ENCODE measurements at places on chromosomes 4 and X.

DNA sequence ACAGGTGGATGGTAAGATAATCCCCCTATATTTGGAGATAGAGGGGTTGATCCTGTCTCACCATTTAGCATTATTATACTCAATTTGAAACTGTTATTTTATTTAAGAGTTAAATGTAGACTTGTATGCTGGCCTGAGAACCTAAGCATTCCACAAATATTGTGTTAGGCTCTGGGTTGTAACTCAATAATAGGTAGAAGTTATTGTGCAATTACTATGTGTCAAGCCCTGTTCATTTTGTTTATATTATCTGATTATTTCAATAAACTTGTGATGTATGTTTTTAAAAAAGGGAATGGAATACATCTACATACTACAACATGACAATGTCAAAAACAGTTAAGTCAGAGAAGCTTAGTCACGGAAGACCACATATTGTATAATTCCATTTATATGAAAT lies 13.6 kb upstream of the TXK start:
- no peak for DNase-seq

GRCh38 chr4:95155759-95156451 lies 392.9 kb downstream of the UNC5C start:
- no peak for DNase-seq

DNA sequence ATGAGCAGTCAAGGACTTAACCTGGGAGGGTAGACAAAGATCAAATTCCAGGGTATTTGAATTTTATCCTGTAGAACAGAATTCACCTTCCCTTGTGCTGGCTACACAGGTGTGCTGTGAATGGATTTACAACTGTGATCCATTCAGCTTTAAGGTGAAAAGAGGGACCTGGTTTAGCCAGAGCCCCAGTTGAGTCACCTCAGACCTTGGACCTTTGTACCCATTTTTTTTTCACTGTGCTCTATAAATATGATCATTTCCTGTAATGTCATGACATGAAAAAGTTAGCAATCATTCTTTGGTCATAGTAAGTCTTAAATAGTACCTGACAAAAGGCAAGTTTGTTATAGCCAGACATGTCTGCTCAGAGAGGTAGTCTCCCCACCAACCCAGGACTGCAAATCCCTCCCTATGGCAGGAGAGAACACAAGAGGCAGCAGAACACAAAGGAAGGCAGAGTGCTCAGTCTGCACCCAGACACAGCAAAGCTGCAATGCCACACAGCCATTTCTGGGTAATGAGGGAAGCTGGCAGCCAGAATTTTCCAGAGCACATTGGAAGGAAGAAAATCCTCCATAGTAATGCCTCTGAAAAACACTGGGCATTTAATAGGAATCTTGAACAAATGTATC lies 77.9 kb downstream of the CXXC4 start:
- no peak for DNase-seq

GRCh38 chrX:38662640-38663039 lies 101.3 kb downstream of the TSPAN7 start:
- no peak for DNase-seq

DNA sequence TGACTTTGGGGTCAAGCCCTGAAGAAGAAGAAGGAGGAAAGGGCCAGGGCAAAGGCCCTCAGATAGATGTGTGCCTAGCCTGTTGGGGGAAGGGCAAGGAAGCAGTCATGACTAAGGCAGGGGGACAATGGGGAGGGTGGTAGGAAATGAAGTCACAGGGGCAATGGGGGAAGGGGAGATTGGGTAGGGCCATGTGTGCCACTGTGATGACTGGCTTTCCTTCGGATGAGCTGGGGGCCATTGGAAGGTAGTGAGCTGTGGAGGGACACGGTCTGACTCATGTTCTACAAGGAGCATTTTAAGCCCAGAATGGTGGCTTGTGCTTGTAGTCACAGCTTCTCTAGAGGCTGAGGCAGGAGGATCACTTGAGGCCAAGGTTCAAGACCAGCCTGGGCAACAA lies 642.0 kb downstream of the MID1IP1 start:
- DNase-seq = no peak

GRCh38 chr4:6366581-6366980 lies 96.9 kb downstream of the WFS1 start:
- DNase-seq = no peak

GRCh38 chrX:3639236-3639635 lies 74.2 kb downstream of the PRKX start:
- DNase-seq = no peak

DNA sequence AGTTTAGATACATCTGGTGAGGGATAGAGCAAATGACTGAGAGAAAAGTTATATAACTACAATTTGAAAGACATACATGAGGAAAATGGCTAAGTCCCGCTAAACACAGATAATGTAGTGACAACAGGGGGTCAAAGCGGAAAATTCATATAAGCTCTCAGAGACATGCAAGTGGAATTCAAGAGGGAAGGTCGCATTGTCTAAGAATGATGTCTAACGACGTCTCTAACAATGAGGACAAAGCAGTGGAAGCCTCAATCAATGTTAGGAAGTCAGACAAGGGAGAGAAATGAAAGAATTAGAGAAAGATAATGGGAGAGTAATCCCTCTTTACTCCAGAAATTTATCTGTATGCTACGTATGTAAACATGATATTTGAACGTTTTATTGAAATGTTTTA lies 113.4 kb downstream of the ANTXR2 start:
- no peak for DNase-seq

GRCh38 chr4:48667148-48667547 lies 112.9 kb downstream of the FRYL start:
- DNase-seq = no peak

DNA sequence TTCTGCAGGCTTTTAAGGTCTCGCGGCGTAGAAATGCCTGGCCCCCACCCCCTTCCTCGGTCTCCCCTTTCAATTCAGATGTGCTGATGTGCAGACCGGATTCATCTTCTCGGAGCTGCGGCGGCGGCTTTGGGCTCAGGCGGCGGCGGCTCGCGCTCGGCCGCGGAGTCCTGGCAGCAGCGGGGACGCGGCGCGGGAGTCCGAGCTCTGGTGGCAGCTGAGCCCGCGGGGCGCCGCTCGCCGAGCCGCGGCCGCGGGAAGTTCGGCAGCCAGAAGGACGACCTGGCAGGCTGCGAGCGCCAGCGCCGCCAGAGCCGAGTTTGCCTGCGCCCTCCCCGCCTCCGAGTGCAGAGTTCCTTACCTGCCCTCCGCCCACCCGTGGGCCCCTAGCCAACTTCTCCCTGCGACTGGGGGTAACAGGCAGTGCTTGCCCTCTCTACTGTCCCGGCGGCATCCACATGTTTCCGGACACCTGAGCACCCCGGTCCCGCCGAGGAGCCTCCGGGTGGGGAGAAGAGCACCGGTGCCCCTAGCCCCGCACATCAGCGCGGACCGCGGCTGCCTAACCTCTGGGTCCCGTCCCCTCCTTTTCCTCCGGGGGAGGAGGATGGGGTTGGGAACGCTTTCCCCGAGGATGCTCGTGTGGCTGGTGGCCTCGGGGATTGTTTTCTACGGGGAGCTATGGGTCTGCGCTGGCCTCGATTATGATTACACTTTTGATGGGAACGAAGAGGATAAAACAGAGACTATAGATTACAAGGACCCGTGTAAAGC lies 448 bp downstream of the TLL1 start:
- DNase-seq = no peak

- DNase-seq = no peak
Observed at GRCh38 chr4:31051565-31051964, 331.4 kb downstream of the PCDH7 start.

DNA sequence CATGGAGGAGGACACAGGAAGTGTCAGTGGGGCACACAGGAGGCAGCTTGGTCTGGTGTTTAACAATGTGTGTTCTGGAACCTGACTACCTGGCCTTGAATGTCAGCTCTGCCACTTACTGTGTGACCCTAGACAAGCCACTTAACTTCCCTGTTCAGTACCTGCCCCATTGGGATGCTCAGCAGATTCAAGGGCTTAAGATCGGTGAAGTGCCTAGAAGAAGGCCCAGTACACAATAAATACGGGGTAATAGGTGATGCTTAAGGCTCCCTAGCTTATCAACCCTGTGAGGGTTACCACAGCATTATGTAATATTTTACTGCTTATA lies 1.6 kb upstream of the CHIC2 start:
- no peak for DNase-seq

DNA sequence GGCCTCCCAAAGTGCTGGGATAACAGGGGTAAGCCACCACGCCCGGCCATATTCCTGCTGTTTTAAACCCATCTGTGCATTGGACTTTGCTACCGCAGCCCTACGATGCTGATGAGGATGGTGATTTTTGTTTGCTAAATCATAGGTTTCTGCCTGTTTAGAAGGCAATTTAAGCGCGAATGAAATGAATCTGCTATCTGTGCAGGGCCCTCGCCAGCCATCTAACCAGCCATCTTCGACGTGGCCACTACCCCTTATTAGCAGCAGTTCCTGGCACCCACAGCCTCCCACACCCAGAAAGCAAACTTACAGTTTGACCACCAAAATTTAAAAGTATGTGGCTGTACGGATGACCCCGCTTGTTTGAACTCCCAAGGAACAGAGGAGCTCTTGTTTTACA lies 178.5 kb downstream of the SHOX start:
- DNase-seq = no peak

DNA sequence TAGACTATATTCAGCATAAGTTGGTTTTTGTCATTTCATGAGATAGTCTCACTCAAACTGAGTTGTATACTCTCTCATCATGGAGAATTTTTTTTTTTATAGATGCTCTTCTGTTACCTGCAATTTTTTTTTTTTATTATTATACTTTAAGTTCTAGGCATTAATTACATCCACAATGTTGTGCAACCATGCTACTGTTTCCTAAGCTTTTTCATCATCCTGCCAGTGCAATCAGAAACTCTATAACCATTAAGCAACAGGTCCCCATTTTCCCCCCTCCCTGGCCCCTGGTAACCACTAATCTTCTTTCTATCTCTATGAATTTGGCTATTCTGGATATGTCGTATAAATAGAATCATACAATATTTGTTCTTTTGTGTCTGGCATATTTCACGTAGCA lies 321.6 kb downstream of the STIM2 start:
- DNase-seq = no peak

GRCh38 chrX:153875391-153876111 lies 10.4 kb downstream of the L1CAM start:
- peak; percentile 66 for DNase-seq

- no peak for DNase-seq
Observed at GRCh38 chr4:39908284-39908683, 69.4 kb downstream of the PDS5A start.

- DNase-seq = no peak
Observed at GRCh38 chrX:154540897-154541535, 5.6 kb downstream of the G6PD start.

DNA sequence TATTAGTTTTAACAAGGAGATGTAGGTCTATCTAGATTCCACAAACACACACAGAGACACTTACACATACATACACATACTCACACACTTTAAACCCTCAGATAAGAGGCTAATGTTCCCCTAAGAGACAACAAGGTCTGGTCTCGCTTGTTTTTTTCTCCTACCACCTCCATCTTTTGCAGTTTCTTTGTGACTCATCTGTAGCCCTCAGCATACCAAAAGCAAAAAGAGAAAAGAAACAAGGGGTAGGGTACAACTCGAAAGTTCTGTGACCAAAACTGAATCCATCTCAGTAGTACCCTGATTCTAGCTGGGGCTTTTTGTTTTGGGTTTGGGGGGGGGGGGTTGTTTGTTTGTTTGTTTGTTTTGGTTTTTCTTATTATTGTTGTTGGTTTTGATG lies 12.2 kb upstream of the EXOSC9 start:
- DNase-seq = no peak

DNA sequence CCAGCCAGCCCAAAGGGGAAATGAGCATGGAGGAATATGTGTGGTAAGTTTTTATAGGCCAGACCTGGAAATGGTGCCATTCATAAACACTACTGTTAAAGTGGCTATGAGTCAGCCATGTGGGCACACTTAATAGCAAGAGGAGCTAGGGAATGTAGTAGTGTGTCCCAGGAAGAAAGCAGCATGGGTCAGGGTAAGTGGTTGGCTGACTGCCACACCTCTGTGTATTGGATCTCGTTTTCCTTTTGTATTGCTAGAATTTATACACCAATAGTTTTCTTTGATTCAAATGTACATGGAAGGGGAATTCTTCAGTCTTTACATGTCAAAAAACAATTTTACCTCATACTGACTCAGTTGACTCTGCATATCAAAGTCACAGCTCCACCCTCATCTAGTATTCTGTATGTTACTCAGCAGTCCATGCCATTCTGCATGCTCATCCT lies 22.9 kb upstream of the SGMS2 start:
- DNase-seq = no peak

DNA sequence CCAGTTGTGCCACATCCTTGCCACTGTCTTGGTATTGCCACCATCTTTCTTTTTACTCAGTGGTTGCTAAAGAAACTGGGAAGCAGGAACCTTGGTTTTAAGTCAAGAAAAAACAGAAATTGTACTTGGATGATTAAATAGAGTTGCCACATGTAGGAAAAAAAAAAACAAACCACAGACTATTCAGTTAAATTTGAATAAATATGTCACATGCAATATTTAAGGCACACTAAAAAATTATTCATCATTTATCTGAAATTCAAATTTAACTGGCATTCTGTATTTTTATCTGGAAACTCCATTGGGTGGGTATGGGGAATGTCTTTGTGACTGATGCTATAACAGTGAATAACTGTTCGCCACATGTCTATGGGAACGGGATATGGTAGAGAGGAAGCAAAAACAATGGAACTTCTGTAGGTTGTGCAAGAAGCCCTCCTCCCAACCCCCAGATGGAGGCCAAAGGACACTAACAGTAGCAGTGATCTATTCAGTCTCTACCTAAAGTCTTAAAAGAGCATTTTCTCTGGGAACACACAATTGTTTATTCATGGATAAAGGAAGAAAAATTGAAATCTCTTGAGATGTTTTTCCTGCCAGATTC lies 57.0 kb upstream of the PLAC8 start:
- DNase-seq = no peak

- DNase-seq = no peak
Observed at GRCh38 chrX:124530803-124531202, 184.4 kb downstream of the SH2D1A start.

DNA sequence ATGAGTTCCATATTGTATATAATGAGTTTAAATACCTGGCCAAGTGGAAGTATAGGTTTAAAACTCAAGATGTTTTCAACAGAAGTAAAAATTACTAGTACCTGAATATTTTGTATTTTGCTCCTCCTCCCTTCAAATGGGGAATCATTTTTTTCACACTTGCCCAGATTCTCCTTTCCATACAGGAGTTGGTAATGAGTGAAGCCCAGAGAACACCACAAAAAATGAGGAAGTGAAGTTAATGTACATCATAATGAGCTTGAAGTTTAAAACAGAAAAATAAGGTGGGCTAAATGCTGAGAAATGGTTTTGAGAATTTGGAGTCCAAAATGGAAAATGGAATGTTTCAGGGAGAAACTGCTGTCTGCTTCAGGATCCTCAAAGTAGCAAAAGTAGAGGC lies 364.8 kb upstream of the EMCN start:
- no peak for DNase-seq

DNA sequence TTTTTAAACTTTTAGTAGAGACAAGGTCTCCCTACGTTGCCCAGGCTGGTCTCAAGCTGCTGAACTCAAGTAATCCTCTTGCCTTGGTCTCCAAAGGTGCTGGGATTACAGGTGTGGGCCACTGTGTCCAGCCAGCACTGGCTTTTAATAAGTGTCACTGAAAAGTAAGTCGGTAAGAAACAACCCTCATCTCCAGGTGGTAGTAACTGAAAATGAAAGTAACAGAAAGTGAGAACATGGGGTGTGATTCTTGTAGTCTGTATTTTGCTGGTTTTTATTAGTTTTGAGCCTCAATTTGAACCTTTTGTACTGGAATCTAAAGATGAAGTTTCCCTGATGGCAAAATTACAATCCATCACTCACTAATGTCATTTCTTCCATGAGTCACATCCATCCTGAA lies 238.1 kb upstream of the AGA start:
- DNase-seq = no peak
